ENCODE measurements at places on chromosomes 11 and 22.

DNA sequence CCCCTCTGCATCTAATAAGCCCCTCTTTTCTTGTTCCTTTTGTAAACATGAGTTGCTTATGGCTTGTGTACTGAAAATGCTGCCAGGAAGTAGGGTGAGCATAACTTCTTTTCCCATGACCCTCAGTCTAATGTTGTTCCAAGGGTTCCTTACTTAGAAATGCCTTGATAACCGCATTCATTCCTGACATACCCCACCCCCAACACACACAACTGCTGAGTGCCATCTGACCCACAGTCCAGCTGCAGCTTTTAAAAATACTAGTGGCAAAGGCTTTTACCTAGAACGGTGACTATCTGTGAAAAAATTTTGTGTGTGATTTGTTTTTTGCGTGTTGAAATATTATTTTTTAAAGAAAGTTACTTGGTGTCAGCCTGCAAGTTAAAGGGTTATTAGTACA, 52.6 kb downstream of the ARHGAP42 start:
- DNase-seq, result peak; percentile 73

DNA sequence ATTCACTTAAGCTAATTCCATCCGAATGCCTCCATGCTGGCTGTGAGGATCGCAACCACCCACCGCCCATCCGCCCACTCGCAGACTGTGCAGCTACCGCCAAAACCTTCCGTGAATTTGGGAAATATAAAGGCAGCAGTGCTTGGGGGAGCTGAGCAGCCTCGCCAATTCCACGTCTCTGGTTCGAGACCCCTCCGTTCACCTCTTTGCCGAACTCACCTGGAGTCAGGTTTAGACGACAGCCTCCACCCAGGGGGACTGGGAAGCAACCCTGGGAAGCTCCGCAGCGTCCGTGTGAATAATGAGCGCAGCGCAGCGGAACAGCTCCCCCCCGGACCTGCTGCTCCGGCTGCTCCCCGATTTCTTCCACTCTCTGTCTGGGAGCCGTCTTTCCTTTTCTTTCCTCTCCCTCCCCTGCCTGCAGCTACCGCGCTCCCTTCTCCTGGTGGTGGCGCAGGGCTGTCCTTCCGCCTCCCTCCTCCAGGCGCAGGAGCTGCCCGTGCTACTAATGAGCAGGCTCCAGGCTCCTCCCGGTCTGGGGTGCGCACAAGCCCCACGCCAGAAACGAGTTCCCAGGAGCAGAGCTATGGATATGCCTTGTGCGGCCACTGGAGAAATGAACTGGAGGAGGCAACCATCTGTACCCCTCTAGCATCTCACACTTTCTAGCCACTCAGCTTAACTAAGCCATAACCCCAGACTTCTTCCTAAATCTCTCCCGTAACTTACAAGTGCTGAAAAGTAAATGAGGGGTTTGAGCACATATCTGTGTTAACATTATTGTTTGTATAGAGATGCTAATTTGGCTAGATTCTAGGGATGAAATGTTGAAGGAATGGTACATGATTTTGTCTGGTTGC, 107.3 kb downstream of the XKR3 start:
- no peak for DNase-seq

DNA sequence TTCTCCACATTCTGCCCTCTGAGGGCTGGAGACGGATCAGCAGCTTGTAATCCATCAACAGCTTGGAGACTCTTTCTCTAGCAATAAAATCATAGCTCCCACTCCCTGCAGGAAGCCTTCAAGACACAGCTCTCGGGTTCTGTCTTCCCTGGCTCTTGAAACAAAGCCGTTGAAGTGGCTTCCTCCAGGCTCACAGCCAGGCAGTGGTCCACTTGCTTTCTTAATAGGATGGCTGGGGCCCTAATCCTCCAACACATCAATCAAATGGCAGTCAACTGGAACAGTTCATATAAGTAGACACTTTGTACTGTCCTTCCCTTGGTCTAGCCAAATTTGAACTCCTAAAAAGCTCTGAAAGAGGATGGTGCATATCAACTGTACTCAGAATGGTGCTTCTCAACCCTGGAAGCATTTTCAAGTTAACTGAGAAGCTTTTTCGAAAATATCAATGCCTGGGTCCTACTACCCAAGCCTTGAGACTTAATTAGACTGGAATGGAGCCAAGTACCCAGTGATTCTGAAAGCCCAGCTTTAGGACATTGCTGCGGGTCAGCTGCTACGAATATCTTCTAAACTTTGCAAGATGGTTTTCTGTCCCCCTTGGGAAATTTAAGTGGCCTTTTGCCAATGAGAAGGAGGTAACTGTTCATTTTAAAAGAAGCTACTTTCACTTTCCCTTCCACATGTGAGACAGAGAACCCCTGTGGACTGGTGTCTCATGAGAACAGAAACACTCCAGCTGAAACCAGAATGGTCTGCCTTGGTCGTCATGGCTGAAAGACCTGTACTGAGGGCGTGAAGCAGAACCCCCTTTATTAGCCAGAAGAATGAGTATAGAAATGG, 74.7 kb downstream of the SC5D start:
- DNase-seq, result peak; percentile 7

DNA sequence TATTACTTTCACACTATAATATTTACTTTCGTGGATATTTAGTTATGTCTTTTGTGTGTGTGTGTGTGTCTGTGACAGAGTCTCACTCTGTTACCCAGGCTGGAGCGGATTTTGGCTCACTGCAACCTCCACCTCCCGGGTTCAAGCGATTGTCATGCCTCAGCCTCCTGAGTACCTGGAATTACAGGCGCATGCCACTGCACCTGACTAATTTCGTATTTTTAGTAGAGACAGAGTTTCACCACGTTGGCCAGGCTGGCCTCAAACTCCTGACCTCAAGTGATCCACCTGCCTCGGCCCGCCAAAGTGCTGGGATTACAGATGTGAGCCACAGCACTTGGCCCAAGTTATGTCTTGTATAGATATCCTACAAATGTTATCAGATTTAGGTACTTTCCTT, 9.9 kb downstream of the PISD start:
- no peak for DNase-seq

- no peak for DNase-seq
Observed at GRCh38 chr22:44714703-44715350, 12.8 kb downstream of the PRR5 start.

DNA sequence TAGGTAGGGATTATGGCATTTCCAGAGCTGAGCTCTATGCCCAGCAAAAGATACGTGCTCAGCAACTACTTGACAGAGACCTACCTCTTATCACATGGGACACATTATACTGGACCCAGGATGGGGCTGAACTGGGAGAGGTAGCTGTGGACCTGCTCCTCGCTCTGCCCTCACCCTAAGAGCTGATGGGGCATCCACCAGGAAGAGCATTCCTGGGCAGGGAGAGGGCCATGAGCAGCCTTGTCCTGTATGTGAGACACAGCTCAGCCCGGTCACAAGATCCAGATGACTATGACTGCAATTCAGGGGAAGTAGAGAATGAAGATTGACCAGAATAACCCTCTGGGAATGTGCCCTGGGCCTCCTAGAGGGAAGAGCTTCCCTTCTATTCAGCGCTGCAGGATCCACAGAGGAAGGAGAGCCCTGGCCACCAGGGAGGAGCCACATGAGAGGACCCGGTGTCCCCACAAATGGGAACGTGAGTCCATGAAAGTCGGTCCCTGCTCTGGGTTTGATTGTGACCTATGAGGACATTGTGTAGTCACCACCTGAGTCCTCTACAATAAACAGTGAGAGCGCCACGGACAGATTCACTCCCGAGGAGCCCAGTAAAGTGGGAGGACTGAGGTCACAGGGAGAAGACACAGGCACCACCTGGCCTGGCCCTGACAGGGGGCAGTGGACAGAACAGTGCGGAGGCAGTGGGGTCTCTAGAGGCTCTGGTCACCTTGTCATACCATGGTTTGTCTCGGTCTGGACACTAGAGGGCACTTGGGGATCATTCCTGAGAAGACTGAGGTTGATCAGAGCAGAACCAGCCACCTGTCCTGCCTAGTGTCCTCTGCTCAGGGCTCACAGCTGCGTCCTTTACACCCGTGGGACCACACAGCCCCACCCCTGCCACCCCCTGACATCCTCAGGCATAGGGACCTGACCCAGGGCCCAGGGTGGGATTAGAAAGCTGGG, 99.5 kb downstream of the ZNF280B start:
- peak; percentile 16 for DNase-seq

GRCh38 chr11:65423516-65424204, 1.1 kb downstream of the NEAT1 start:
- DNase-seq, result peak; percentile 61

DNA sequence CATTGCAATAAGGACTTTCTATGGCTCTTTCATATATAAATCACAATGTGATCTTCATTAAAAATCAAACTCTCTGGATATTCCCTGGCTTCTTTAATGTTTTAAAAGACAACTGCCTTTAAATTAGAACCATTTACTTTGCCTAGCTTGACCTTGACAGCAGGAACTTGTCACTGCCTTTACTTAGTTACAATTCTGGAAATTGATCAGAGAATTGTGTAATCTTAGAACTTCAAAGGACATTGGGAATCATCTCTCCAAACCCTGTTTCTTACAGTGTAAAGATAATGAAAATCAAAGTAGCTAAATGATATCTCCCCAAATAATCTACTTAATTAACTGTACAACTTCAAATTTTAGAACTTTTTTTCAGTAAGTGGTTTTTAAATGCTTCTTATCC, 517.6 kb upstream of the CCDC179 start:
- DNase-seq, result no peak

GRCh38 chr22:39655831-39656230, 85.3 kb downstream of the CACNA1I start:
- no peak for DNase-seq

- no peak for DNase-seq
Observed at GRCh38 chr11:1834062-1834610, 654 bp upstream of the SYT8 start.

DNA sequence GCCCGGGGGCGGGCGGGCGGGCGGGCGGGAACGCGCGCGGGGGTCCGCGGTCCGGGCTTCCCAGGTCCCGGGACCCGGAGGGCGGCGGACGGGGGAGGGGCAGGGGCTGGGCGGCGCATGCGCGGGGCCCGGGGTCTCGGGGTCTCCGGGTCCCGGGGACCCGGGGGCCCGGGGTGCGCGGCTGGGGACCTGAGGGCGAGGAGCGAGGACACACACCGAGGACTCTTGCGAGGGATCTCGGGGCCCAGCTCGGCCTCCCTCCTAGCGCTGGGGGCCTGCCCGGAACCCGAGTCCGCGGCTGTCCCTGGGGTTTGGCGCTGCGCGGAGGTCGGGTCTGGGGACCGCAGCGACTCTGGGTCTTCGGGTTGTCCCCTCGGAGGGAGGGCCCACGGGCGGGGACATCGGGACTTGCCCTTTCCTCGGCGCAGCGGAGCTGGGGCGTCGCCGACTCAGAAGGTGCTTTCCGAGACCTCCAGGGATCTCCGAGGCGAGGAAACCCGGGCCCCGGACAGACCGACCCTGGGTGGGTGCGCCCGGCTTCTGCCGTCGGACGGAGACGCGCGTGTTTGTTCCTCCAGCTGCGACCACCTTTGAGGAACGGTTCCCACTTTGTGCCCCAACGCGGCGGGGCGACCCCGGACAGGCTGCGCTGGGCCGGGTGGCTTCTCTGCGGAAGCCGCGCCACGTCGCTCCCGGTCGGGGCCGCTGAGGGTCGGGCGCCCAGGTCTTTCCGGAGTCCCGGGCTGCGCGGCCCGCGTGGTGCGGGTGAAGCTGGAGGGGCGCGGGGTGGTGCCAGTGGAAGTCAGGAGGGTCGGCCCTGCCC, 540 bp downstream of the PPARA start:
- no peak for DNase-seq

- no peak for DNase-seq
Observed at GRCh38 chr22:42547562-42547961, 6.2 kb upstream of the SERHL2 start.

DNA sequence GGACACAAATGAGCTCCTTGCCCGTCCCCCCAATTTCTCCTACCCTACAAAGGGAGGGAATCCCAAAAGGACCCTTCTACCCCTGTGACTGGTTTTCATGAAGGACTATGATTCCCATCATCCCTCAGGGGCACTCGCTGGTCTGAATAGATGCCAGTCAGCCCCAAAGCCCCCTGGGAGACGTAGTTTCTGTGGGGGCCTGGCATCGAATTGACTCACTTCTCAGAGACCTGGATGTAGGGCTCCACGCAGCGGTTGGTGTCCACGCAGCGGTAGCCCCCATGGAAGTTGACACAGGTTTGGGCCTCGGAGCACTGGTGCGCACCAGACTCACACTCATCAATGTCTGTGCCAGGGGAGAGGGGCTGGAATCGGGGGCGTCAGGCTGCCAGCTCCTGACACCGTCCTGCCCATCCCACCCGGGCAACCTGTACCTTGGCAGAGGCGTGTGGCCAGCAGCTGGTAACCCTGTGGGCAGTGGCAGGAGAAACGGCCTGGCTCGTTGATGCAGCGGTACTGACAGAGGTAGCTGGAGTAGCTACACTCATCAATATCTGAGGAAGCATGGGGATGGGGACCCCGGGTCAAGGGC, 4.4 kb downstream of the EFEMP2 start:
- DNase-seq, result no peak

- no peak for DNase-seq
Observed at GRCh38 chr11:32895471-32895870, 2.9 kb downstream of the QSER1 start.

DNA sequence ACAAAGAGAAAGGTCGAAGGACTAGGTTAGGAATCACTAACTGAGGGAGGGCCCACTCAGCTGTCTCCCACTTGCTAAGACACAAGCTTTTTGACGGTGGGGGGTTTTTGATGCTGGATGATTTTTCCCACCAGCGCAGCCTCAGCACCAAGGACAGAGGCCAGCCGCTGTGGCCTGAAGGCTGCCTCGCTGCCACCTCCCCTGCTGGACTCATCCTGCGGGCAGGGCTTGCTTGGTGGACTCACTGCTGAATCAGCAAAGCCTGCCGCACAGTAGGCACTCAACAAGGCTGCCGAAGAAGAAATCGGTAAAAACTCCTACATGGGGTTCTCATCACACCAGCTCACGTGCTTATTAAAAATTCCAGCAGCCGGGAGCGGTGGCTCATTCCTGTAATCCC, 2.6 kb downstream of the ALG12 start:
- DNase-seq, result no peak

DNA sequence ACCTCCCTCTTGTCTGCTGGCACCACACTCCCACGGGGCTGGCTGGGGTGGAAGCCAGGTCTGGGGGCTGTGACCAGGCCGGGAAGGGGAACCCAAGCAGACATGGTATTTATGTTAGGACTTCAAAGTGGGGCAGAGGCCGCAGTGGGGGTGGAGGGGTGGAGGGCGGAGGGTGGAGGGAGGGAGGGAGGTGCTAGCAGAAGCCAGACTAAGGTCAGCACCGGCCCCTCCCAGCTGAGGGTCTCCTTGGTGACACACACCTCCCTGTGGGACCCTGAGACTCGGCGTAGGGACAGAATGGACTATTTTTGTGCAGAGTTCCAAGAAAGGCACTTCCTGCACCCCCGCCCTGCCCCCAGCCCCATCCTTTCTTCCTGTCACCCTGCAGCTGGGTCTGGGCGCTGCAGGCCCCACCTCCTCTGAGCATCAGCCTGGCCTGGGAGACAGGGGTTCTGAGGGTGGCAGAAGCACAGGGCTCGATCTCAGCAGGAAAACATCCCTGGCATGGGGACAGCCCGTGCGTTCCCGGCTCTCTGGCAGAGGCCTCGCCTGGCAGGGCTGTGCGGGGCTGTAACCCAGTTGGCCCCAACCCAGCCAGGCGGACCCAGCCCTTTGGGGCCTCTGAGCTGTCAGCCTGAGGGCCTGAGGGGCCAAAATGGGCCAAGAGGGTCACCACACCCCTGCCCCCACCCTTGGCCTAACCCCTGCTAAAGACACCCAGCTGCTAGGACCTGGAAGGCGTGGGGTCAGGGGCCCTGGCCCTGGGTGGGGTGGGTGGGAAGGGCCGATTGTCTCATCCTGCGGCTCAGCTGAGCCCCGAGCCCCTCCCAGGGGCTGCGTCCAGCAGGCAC, 9.6 kb upstream of the CD248 start:
- DNase-seq, result peak; percentile 61

Measured in fibroblast of the aortic adventitia (primary cell).